ENCODE measurements at places on chromosomes 1 and 21.

- no peak for DNase-seq
These were observed 758.1 kb upstream of the TPTE start for GRCh38 chr21:9763306-9763705.

DNA sequence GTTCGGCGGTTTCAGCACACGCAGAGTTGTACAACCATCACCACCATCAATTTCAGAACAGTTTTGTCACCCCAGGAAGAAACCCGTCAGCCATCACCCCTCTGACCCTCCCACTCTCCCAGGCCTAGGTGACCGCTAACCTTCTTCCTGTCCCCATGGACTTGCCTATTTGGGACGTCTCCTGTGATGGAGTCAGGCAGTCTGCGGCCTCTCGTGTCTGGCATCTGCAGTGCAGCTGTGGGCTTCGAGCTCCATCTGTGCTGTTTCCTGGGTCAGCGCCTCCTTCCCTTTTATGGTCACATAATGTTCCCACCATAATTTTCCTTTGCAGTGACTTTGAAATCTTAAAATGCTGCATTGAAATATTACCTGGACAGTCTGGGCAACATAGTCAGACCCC is 24.4 kb downstream of the SLC45A1 start:
- DNase-seq = no peak

DNA sequence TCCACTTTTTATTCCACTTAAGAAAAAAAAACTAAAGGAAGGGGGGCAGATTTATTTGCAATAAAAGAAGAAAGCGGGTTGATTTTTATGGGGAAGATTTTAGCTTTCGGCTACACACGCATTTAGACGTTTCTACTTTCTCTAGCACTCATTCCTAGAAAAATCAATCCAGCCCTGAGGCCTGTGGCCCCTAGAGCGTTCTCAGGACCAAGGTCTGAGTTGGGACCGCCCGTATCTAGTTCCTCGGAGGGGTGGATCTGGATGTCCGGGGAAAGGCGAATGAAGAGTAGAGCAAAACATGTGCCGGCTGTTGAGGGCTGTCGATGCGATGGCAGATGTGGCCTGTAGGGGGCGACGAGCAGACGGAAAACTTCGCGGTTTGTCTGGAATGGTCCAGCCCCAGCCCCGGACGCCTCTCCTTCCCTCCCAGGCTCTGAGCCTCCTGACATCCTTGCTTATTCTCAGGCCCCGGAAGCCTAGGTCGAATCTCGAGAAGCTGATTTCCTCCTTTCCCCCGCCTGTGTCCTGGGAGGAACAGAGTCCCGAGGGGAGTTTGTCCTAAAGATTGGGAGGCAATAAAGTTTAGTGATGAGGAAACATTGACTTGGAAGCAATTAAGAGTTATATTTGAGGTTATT is 5.2 kb downstream of the FOXD3 start:
- peak; percentile 86 for DNase-seq

GRCh38 chr1:202143768-202144401 is 652 bp downstream of the ARL8A start:
- DNase-seq = no peak

GRCh38 chr21:27202301-27202700 is 235.4 kb upstream of the ADAMTS5 start:
- DNase-seq = no peak

DNA sequence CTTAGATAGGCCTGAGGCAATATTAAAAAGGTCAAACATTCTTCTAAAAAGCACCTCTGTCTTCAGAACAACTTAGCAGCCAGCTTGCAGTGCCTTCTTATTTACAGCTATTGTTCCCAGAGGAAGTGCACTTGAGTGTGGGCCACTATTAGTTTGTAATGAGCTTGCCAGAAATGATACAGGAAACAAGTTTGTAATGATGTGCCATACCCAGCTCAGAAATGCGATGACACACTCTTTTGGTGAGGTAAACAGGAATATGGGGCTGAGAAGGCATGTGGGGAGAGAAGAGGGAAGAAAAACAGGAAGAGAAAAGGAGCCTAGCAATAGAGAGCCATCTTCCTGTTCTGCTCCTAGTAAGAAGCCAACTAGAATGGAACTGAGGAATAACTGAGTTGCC is 295.4 kb downstream of the AGBL4 start:
- DNase-seq = no peak

- no peak for DNase-seq
These were observed 348.5 kb downstream of the PTPRU start for GRCh38 chr1:29584776-29585175.

DNA sequence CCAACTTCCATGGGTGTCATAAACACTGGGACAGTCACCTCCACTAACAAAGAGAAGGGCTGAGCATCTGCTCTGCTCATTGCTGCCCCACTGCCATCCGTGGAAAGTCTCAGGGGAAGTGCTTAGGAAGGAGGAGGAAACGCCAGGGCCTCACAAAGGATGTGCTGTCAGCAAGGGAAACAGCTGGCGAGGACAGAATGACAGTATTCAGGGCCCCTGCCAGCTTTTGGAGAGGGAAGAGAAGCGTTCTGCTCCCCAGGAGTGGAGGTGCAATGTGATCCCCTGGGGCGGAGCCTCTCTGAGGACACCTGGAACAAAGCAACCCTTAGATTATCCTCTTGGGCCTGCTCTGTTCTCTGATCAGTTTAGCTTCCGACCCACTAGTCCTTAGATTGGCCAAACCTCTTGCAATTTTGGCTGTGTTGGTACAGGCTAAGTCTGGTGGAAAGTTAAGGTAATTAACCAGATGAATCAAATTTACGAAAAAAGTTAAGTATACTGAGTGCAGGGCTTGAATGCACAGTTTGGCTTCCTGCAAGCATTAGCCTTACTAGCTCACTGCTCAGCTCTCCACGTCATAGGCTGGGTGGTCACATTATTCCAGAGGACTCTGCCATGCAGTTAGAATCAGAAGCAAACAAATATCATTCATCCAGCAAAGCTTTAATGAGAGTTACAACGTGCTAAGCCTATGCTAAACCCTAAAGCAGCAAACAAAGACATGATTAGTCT is 170.2 kb upstream of the NFIA start:
- no peak for DNase-seq

- DNase-seq = no peak
These were observed 3.6 kb upstream of the TNNT2 start for GRCh38 chr1:201381130-201381529.

- DNase-seq = peak; percentile 28
These were observed at the start of gene WNT9A for GRCh38 chr1:227947676-227948492. Gene WNT9A, minus strand, starts transcription at chr1:227947932. Its CDS starts 45 bp downstream, at chr1:227947887.

DNA sequence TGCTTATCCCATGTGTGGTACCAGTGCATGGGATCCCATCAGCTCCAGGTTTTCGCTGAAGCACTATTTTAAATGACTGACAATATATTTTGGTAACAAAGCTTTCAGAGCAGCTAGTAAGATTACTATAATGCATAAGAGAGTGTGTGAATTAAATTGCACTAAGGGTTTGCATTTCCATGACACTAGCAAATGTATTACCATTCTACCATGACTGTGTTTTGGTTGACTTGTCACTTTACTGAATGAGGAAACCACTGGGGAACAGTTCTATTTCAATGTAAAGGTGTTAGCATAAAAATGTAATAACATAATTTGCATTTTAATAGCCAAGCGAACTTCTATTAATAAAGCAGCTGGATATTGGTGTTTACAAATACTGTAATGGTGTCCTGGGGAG is 31.7 kb upstream of the ERO1B start:
- DNase-seq = no peak

- peak; percentile 35 for DNase-seq
These were observed 16.4 kb upstream of the MAPKAPK2 start for GRCh38 chr1:206668351-206668750.

- peak; percentile 39 for DNase-seq
These were observed 2.0 kb upstream of the ATF3 start for GRCh38 chr1:212606395-212607205.

DNA sequence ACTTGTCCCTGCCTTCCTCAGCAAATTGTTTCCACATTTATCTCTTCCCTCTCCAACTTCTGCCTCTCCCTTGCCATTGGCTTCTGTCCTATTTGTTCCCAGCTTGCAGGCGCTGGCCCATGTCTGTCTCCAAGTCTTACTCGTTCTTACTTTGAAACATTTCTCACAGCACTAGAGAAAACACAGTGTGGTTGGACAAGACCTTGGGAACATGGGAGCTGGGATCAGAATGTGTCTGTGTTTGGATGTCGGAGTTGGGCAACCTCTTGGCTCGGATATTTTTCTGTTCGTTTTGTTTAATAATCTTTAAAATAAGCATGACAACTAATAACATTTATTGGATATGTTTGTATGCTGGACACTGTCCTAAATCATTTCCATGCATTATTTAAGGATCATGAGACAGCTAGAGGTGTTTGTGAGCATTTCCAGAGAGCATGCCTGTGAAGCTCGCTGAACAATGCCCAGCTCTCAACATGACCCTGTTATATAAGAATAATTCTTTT is 5.9 kb upstream of the BRWD1 start:
- DNase-seq = no peak

- no peak for DNase-seq
These were observed 27.5 kb upstream of the CD1D start for GRCh38 chr1:158153179-158153578.

DNA sequence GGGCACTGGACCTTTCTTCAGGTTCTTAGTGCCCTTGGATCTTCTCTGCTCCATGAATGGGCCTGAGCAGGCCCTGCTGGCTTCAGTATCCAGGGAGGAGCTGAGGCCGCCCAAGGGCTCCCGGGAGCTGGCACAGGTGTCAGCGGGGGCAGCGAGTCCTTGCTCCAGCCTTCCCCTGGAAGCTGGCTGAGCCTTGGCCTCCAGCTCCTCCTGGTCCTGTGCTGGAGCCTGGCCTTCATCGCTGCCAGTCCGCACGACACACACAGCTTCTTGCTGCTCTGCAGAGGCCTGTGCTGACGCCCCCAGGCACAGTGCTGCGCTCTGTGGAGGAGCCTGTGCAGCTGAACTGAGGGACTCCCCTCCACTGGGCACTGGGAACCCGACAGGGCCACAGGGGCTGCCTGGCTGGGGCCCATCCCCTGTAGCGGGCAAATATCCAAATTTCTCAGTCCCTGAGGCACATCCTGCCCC is 1.7 kb downstream of the SPOCD1 start:
- DNase-seq = no peak

DNA sequence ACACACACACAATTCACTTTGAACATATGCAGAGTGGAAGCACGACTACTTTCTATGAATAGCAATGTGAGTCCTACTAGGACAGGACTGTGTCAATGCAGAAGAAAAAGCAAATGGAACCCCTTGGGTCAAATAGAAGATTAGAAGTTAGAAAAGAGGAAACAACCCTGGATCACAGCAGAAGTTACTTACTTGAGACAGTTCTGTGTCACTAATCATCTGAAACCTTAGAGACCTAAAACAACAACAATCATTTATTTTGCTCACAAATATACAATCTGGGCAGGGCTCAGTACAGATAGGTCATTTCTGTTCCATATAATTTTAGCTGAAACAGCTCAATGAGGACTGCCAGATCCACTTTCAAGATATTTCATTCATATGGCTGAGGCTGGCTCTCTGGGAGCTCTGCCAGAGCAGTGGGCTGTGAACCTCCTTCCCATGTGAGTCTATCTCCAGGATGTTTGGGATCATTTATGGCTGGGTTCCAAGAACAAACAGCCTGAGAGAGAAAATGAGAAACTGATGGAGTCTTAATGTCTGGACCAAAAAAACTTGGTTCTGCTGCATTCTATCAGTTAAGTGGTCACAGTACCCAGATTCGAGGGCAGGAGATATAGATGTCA is 42.5 kb upstream of the IL10 start:
- no peak for DNase-seq

DNA sequence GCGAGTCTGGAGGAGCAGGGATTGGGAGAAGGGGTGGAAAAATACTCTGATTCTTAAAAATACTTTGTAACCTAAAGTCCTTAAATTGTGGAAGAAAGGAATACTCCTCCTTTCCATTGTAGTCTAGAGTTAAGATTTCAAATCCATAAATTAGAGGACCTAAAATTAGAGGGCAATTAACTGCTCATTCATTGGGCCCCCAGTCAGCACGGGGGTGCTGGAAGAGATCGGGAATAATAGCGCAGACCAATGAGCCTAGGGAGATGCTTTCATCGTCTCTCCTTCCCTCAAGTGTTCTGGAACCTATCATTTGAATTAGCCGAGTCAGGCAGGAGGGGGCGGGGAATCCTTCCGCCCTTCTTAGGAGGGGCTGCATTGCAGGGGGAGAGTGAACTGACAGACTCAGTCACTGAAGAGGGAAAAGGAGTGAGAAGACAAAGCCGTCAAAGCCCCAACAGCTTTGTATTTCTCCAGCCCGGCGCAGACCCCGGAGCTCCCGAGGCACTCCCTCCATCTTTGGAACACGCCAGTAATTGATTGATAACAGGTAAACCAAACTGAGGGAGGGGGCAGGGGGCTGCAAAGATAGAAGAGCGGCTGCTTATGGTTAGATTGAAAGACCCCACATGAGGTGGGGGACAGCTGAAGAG is at the start of gene MLLT11:
Gene MLLT11, plus strand, starts transcription at position 391 of the 650 bp plus-strand sequence. CDS start 6,828 bp downstream, outside the sequence.
- peak; percentile 61 for DNase-seq

GRCh38 chr21:42146821-42147220 is 72.1 kb upstream of the ABCG1 start:
- DNase-seq = no peak

- DNase-seq = peak; percentile 18
These were observed 10.5 kb downstream of the C1orf167 start for GRCh38 chr1:11772458-11772857.

GRCh38 chr1:59747420-59748024 is 67.2 kb upstream of the HOOK1 start:
- DNase-seq = no peak

DNA sequence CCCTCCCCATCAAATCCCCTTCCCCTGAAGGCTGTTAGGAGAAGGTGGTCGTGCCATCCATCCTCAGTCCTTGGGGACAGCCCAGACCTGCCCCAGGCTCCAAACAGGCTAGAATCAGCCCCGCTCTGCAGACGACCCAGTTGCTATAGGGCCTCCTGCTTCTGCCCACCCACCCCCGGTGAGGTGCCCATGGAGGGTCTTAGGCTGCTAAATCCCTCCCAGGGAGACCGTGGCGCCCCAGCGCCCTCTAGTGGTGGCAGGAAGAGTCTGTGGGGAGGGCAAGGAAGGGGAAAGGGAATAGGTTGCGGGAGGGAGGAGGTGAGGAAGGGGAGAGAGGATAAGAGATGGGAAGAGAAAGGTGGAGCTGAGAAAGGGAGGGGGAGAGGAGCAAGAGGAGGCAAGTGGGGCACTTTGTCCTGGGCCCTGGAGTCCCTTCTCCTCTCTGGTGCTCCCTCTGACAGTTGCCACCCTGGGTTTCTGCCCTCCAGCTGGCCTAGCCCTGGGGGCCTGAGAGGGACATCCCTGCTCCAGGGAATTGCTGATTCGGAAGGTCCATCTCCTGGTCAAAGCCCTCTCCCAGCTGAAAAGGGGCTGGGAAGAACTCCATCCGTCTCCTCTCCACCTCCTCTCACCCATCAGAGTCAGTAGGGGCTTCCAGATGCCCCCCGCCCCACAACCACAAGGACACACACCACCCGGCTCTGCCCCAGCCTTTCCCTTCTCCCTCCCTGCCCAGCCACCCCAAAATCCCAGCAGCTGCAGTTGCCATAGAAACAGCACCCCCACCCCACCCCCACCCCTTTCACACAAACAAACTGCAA is 55.4 kb downstream of the CAMK2N1 start:
- DNase-seq = peak; percentile 14
